ENCODE measurements at places on chromosomes 1 and 21.

- no peak for DNase-seq
Observed at GRCh38 chr1:16608838-16609560, 4.4 kb downstream of the NBPF1 start.

- no peak for DNase-seq
Observed at GRCh38 chr1:147272042-147272441, 29.6 kb downstream of the CHD1L start.

GRCh38 chr1:46616277-46617107, at the start of gene MOB3C:
Gene MOB3C, minus strand, starts transcription at chr1:46616811. Its CDS starts 3,490 bp downstream, at chr1:46613321.
- no peak for DNase-seq

- no peak for DNase-seq
Observed at GRCh38 chr1:186983327-186983726, 154.6 kb downstream of the PLA2G4A start.

DNA sequence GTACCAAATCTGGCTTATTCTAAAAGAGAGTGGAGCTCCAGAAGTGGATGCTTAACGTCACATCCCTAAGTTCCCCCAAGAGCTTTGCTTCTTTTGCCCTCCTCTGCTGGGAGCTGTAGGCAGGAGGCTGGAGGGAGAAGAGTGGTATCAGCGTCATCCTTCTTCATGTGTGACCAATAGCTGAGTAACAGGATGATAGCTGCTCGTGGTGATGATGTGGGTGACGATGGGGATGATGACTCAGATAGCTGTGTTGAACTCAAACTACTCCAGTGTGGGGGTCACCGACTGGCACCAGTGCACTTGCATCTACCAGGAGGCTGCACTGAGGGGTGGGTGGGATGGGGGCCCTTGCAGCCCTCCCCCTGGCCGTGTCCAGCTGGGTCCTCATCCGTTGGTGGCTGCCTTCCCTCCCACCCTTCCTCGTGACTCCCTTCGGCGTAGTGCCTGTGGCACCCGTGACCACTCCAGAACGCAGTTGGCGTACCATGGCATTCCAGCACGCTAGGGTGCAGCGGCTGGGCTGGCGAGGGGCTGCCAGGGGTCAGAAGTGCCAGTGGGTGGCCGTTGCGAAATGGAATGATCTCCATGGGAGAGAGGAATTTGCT, 1.1 kb downstream of the IGFN1 start:
- no peak for DNase-seq

DNA sequence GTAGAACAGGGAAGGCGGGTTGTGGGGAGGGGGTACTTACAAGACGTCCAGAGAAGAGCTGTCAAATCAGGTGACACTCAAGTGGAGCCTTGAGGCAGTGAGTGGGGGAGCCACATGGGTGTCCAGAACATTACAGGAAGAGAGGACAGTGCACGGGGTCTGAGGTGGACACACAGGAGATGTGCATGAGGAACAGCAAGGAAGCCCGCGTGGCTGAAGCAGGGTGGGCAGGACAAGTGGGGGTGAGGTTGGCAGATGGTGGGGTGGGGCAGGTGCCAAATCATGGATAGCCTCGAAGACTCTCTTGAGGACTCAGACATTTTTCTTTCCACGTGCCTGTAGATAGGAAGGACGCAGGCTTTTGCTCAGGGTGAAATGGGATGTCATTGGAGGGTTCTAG, 921 bp downstream of the SMPDL3B start:
- no peak for DNase-seq

- DNase-seq = no peak
Observed at GRCh38 chr1:155773221-155773620, 83.8 kb downstream of the GON4L start.

DNA sequence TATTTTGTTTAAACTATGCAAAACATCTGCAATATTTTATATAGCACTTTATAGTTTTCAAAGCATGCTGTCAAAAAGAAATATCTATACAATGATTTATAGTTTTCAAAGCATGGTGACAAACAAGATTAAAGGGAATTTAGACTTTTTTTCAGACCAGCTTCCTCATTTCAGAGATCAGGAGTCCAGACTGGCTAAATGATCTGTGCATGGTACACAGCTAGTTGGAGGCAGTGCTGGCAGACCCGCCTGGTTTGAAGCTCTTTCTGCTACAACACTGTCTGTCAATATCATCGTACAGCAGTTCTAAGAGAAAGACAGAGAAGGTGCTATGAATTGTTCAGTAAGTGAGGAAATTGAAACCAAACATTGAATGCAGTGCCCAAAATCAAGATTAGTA, 479.0 kb downstream of the PTBP2 start:
- DNase-seq = no peak

- no peak for DNase-seq
Observed at GRCh38 chr1:86183810-86184209, 27.2 kb upstream of the COL24A1 start.

GRCh38 chr1:230401763-230402294, 24.3 kb downstream of the PGBD5 start:
- DNase-seq = no peak

- DNase-seq = no peak
Observed at GRCh38 chr1:201429736-201430501, 8.4 kb upstream of the TNNI1 start.

- no peak for DNase-seq
Observed at GRCh38 chr1:157969697-157970485, 23.6 kb upstream of the KIRREL1 start.

- DNase-seq = no peak
Observed at GRCh38 chr1:202159534-202160371, 649 bp downstream of the PTPN7 start.

GRCh38 chr1:208162903-208163302, 81.3 kb downstream of the PLXNA2 start:
- no peak for DNase-seq

GRCh38 chr1:102566182-102566581, 542.1 kb downstream of the COL11A1 start:
- no peak for DNase-seq

GRCh38 chr1:29767769-29768425, 531.6 kb downstream of the PTPRU start:
- DNase-seq = no peak

DNA sequence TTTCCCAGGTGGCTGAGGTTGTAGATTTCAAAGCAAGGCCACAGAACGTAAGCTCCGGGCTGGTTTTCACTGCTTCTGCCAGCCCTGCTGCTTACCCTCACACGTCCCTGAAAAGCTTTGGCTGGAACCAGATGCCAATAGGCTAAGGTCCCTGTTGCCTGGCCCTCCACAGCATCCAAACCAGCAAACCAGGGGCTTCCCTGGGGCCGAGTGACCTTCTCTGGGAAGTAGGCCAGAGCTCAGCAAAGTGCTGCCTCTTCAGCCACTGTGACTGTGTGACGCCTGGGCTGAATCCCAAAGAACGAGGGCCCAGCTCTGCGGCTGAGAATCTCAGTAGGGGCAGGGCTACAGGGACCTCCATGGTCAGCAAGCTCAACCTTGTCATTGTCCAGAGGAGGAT, 28.9 kb upstream of the RBM15 start:
- no peak for DNase-seq

DNA sequence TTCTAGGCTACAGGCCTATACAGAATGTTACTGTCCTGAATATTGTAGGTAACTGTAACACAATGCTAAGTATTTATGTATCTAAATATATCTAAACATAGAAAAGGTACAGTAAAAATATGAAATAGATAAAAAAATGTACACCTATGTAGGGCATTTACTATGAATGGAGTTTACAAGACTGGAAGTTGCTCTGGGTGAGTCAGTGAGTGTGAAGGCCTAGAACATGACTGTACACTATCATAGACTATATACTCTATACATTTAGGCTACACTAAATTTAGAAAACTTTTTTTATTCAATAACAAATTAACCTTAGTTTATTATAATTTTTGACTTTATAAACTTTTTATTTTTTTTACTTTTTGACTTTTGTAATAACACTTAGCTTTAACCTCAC, 136.9 kb downstream of the DUSP10 start:
- DNase-seq = no peak

DNA sequence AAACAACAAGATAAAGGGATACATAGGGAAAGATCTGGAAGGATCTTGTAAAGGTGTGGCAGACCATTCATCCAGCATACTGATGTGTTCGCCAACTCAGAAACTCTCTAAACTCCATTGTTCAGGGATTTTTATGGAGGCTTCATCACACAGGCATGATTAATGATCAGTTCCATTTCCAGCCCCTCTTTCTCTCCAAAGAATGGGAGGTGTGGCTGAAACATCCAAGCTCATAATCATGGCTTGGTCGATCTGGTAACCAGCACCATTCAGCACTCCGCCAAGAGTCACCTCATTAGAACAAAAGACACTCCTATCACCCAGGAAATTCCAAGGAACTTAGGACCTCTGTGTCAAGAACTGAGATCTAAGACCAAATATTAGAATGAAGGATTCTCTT, 180.6 kb upstream of the RNPC3 start:
- no peak for DNase-seq

- no peak for DNase-seq
Observed at GRCh38 chr1:113326976-113327375, 63.3 kb upstream of the MAGI3 start.

DNA sequence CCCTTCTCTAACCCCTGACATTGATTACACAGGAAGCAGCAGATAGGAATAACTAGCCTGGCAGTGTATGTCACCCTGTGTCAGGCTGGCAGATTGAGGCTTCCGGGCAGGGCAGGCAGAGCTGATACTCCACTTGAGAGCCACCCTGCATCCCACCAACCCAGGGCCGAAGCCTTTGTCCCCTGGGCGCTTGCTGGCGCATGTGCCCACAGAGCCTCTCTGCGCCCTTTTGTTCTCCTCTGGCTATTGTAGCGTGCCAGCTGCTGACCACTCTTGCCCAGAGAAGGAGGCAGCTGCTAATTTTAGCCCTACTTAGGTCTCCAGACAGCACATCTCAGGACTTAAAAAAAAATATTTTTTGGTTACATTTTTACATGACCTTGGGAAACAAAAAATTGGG, 304.9 kb downstream of the HHAT start:
- peak; percentile 63 for DNase-seq

GRCh38 chr1:159261721-159262494, 40.2 kb upstream of the FCER1A start:
- DNase-seq = no peak

- DNase-seq = no peak
Observed at GRCh38 chr1:55153031-55153430, 62.1 kb downstream of the USP24 start.

- DNase-seq = no peak
Observed at GRCh38 chr1:179055937-179056336, 25.9 kb upstream of the TOR3A start.

- no peak for DNase-seq
Observed at GRCh38 chr1:15684468-15685291, 560 bp downstream of the PLEKHM2 start.

GRCh38 chr1:38489844-38490270, 369.7 kb downstream of the RRAGC start:
- no peak for DNase-seq

Measured in NCI-H1092 (cell line).